ENCODE measurements at places on chromosomes 4 and X. TPM values are rescaled to one million over a fixed set of nuclear protein-coding genes. Genes with fewer than 3 reads are reported as not detected.

Gene FABP2
- total RNA-seq: not detected

Gene ZNF630
- 0.49 TPM for total RNA-seq

Gene NAT8L
- total RNA-seq: 15.4 TPM

Gene CXCL11
- total RNA-seq: not detected

Gene GAGE2A
- not detected for total RNA-seq
